Activated naive CD8-positive, alpha-beta T cell treated with anti-CD3 and anti-CD28 coated beads, Interleukin-2, amount 10 ng/mL, durations not matched to agents 7 days and 5 days (primary cell): ENCODE measurements at places on chromosomes 2 and 18. TPM values are rescaled to one million over a fixed set of nuclear protein-coding genes. Genes with fewer than 3 reads are reported as not detected.

DTNA gene
- total RNA-seq: not detected

NBEAL1 gene
- total RNA-seq: 20.2 TPM

UGT1A10 gene
- total RNA-seq: not detected

UGT1A8 gene
- total RNA-seq: not detected

HOXD11 gene
- total RNA-seq: not detected

DSG1 gene
- not detected for total RNA-seq

GAREM1 gene
- total RNA-seq: not detected

CIDEA gene
- not detected for total RNA-seq

OSR1 gene
- not detected for total RNA-seq

CCDC195 gene
- not detected for total RNA-seq

EHD3 gene
- total RNA-seq: 1.5 TPM

REEP1 gene
- 0.11 TPM for total RNA-seq

DHX57 gene
- total RNA-seq: 16.3 TPM

KLHL41 gene
- total RNA-seq: 0.17 TPM

RTP5 gene
- total RNA-seq: 0.53 TPM

ST8SIA3 gene
- not detected for total RNA-seq
